Stimulated activated CD4-positive, alpha-beta T cell treated with anti-CD3 and anti-CD28 coated beads, Interleukin-15, amount 100 ng/mL, for 1 hour (primary cell): ENCODE measurements at places on chromosomes 6 and 20.

GRCh38 chr20:59144831-59145196, 18.8 kb upstream of the ZNF831 start:
- no peak for DNase-seq

GRCh38 chr6:6402006-6402405, 81.5 kb upstream of the F13A1 start:
- DNase-seq: no peak

DNA sequence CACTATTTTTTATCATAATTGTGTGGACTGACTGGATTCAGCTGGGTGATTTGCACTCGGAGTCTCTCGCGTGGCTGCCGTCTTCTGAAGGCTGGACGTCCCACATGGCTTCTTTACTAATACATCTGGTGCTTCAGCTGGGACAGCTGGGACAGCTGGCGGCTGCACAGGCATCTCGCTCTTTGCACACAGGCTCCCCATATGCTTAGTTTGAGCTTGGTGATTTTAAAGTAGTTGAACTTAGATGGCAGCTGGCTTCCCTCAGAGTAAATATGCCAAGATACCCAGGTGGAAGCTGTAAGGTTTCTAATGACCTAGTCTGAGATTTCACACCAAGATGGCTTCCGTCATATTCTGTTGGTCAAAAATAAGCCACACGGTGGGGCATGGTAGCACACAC, 38.7 kb upstream of the PPP1R3G start:
- DNase-seq: no peak

DNA sequence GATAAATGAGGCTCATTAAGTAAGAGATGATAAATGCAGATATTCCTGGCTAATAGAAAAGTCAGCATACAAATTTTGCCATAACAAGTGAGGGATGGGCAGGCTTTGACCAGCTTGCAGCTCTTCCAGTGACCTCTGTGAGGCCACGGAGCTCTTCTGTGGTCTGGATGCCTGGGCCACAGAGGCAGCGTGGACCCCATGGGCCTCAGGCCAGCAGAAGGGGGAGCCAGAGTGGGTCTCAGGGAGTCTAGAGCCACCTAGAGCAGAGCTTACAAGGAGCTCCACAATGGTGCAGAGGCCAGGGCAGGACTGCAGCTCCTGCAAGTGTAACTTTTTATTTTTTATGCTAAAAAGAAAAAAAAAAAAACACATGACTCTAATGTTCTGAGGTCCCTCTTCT, 165.1 kb downstream of the ARID1B start:
- no peak for DNase-seq

DNA sequence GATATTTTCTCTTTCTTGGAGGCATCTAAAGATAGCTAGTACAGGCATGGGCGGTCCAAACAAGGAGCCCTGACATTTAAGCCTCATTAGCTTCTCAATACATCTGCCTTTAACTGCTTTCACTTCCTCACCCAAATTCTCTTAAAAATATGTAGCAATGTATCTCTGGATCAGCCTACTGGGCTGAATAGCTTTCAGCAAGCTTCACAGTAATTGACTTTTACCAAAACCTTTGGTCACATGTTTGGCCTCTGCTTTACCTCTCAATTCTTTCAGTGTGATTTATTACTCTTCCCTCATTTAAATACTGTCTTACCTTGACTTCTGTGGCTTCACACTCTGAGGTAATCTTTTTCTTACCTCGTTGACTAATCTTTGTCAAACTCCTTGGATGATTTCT, 1618.1 kb downstream of the GRIK2 start:
- no peak for DNase-seq

- DNase-seq: no peak
Measured at GRCh38 chr20:855466-856360, 22.2 kb downstream of the FAM110A start.

- no peak for DNase-seq
Measured at GRCh38 chr20:1757606-1758512, 100.3 kb upstream of the SIRPG start.

GRCh38 chr6:159104931-159105330, 60.1 kb upstream of the TAGAP start:
- DNase-seq: no peak

DNA sequence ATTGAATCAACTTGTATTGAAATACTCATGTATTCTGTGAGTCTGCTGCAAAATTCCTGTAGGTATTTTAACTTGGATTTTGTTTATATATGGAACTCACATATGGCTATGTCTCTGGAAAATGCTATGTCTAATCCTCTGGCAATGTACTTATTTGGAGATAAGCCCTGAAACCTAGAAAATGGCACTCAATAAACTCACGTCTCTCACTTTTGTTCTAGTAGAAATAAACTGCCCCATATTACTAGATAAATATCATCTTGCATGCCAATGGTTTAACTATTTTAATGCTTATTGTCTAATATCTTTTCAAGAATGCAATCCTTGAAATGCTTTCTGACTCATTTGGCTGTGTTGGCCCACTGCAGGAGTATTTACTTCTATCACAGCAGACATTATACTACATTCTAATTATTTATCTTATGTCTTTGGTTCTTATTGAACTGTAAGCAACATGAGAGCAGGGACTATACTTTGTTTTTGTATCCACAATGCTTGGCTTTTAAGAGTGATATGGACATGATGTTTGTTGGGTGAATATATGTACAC, 292.2 kb upstream of the RSPO3 start:
- no peak for DNase-seq

GRCh38 chr6:31686483-31686882, 5.6 kb upstream of the LY6G5C start:
- DNase-seq: no peak

DNA sequence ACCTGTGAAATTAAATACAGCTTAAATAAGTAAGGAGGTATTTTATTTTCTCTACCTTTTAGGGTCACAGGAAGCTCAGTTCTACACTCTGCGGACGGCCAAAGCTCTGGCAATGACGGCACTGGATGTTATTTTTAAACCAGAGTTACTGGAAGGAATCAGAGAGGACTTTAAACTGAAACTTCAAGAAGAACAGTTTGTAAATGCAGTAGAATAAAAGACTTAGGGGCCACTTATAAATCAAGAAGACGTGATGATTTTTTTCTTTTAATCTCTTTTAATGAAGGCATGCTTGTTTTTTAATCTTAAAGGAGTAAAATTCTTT, 16.2 kb downstream of the PM20D2 start:
- DNase-seq: no peak

DNA sequence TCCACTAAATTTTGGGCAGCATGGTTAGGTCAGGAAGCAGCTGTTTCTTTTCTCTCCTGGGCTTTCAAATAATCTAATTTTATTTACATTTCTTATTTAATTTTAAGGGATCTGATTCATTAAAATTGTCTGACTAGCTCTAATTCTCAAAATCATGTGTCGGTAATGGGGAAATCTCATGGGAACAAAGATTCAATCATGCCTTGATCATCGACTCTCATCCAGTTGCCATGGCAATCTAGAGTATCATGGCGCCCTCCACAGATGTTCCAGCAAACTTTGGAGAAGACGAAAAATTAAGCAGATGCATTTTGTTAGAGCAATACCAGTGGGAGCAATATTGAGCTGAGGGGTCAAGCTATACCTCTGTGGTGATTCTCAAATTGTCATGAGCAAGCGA, 358.0 kb upstream of the CDH4 start:
- DNase-seq: no peak

GRCh38 chr20:10111139-10111958, 76.6 kb downstream of the ANKEF1 start:
- no peak for DNase-seq

- no peak for DNase-seq
Measured at GRCh38 chr20:35773154-35773751, 1.4 kb downstream of the PHF20 start.

- DNase-seq: no peak
Measured at GRCh38 chr6:130900913-130901312, 73.7 kb downstream of the SMLR1 start.

DNA sequence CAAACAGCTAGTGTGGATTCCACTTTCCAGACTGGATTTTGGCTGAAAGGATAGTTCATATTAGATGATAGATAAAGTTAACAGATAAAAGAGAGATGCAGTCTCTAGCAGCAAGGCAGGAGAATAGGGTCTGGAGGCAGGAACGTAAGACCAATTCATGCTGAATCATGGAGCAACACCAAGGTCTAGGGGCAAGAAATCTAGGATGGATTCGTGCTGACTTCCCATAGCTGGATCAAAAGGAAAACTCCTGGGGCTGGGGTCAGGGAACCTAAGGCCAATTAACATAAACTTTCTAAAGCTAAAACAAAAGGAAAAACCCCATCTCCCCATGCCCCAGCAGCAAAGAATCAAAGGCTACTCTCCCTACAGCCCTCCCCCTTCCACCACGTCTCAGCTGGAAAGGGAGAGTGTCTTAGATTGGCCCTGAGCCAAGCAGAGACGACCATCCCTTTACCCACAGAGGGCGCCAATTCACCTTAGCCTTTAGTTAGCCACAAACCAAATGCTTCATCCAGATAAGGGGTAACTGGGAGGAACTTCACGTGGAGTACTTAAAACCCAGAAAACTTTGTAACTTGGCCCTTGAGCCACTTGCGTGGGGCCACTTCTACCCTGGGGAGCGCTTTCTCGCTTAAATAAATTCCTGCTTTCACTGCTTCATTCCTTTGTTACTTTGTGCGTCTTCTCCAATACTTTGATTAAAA, 7.6 kb downstream of the TREM1 start:
- peak; percentile 31 for DNase-seq

DNA sequence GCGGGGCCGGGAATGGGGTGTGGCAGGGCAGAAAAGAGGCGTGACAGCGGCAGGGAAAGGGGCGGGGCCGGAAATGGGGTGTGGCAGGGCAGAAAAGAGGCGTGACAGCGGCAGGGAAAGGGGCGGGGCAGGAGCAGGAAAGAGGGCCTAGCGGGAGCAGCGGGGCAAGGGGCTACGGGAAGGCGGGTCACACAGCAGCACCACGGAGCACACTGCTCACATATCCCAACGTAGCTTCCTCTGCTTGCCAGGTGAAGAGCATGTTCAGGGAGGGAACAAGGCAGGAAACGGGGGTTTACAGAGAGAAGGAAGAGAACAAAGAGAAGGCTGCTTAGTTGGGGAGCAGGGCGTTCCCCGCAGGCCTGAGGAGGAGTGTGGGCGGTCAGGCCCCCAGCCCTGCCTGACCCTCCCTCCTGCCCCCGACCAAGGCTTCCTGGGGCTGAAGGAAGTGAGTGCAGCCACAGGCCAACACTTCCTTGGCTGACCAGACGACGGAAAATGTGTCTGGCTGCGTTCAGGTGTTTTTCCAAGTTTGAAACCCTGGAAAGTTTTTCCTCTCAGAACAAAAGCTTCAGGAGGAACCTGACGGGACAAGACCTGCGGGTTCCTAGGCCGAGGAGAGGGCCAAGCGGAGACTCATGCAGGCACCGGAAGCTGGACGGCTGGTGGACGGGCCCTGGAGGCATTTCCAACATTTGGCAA, 13.8 kb downstream of the UCKL1 start:
- DNase-seq: no peak

- no peak for DNase-seq
Measured at GRCh38 chr6:131740161-131740560, 29.3 kb upstream of the CTAGE9 start.

DNA sequence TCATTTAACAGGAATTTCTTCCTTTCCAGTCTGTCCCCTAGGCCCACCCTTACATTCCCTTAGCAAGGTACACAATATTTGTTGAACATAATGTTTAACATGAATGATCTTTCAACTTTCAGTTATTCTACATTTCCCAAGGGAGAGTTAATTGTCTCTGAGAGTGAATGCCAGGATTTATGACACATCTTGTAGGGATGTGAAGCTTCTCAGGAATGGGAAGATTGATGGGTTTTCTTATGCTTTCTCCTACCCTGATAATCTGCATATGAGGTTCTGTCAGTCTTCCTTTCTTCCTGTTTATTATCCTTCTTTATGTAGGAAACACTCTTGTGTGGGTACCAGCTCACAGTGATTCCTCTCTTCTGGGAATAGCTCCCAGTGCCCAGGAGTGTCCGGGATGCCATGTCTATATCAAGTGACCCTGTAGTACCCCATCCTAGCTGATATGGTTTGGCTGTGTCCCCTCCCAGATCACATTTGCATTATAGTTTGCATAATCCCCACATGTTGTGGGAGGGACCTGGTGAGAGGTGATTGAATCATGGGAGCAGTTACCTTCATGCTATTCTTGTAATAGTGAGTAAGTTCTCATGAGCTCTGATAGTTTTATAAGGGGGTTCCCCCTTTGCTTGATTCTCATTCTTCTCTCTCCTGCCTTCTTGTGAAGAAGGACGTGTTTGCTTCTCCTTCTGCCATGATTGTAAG, 7.1 kb upstream of the FYN start:
- DNase-seq: no peak

- DNase-seq: no peak
Measured at GRCh38 chr6:146154197-146154596, 125.3 kb downstream of the GRM1 start.

GRCh38 chr6:84804720-84805119, 40.3 kb upstream of the TBX18 start:
- no peak for DNase-seq

- no peak for DNase-seq
Measured at GRCh38 chr6:38025451-38025850, 205.9 kb downstream of the ZFAND3 start.

- no peak for DNase-seq
Measured at GRCh38 chr6:144585217-144585814, 300.2 kb downstream of the UTRN start.

DNA sequence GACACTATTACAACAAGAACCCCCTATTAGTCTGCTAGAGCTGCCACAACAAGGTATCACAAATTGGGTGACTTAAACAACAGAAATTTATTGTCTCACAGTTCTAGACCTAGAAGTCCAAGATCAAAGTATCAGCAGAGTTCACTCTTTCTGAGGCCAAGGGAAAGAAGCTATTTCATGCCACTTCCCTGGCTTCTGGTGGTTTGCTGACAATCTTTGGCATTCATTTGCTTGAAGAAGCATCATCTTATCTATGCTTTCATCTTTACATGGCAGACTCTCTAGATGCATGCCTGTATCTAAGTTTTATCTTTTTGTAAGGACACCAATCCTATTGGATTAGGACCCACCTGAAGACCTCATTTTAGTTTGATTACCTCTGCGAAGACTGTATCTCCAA, 296.8 kb upstream of the MARCKS start:
- DNase-seq: no peak

GRCh38 chr6:2962004-2962403, 9.4 kb downstream of the SERPINB6 start:
- DNase-seq: no peak

- no peak for DNase-seq
Measured at GRCh38 chr6:71056656-71057055, 99.8 kb upstream of the B3GAT2 start.

DNA sequence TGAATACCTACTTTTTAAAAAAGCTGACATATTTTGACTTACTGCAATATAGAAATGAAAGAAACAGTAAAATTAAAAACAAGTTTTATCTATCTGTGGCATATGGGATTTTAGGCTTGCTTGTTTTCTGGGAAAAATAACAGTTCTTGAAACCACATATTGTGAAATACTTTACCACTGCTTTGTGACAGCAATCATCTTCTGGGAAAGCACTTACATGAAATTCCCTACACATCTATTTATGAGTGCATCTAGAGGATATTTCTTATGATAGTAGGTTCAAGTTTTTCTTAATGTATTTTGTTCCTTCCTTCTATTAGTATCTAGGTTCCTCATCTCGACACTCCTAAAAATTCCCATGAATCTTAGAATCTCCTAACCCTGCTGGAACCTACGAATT, 75.2 kb downstream of the STXBP5 start:
- DNase-seq: no peak

GRCh38 chr6:108169464-108170331, 3.9 kb downstream of the NR2E1 start:
- DNase-seq: no peak
